Transverse colon (tissue), 4 donors: ENCODE measurements at places on chromosomes 12 and 14.
A peak's percentile ranks its signal among the peaks of the same experiment; 100 is the strongest.

- no peaks in the 10 kb centered on the region for H3K36me3 ChIP-seq
- no peak overlapping the region for H3K27ac ChIP-seq
- H3K4me1 ChIP-seq: no peaks in the 10 kb centered on the region
- no peak overlapping the region for H3K4me3 ChIP-seq
- H3K27me3 ChIP-seq: no peaks in the 10 kb centered on the region
Measured at GRCh38 chr14:38663382-38663781, 407.5 kb upstream of the CLEC14A start.

DNA sequence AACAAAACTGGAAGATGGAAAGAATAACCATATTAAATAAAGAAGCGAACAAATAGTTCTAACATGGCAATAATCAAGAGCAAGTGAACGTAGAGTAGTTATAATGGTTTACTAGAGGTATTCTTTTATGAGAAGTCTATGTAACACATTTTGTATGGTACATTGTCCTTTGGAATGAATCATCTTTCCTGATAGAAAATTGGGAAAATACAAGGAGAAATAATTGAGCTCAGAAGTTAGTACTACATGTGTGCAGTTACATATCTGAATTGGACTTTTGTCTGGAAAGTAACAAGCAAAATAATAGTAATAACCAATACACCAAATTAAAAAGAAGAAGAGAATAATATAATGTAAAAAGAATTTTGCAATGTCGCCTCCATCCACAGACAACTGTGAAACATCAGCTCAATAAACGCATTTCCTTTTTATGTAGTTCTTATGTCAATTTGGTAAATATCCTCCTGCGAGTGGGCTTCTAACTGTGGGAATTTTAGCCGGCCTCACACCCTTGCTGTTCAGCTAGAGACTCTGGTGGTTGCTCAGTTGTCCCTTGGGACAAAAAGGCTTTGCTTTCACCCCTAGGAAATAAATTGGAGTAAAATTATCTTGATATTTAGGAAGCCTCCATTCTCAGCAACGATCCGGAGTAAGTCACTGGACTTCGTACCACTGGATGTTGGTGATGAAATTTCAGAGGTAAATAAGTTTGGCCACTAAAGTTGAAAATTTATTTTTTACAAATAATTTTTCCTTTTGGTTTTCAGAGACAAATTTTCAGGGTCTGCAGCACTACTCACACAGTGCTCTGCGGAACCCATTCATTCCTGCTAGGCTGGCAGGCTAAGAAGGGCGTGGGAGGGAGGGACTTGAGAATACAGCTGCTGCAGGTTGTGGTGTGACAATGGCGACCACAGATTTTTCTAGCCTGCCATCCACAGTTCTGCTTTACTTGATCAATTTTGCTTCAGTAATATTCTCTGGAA lies 1.1 kb upstream of the TUBA1A start:
- DNase-seq: no peak
- no peak overlapping the region for H3K4me3 ChIP-seq
- H3K27ac ChIP-seq: peak overlapping the region; percentile 97
- H3K4me1 ChIP-seq: peaks cover 28% of the 10 kb centered on the region

- no peak overlapping the region for H3K27ac ChIP-seq
- H3K27me3 ChIP-seq: no peaks in the 10 kb centered on the region
- no peaks in the 10 kb centered on the region for H3K4me1 ChIP-seq
- no peaks in the 10 kb centered on the region for H3K36me3 ChIP-seq
Measured at GRCh38 chr12:31035226-31035625, 38.4 kb upstream of the DDX11 start.

- no peak overlapping the region for H3K4me3 ChIP-seq
- H3K27ac ChIP-seq: no peak overlapping the region
- H3K27me3 ChIP-seq: no peaks in the 10 kb centered on the region
Measured at GRCh38 chr14:56002876-56003625, 115.2 kb upstream of the PELI2 start.

- no peaks in the 10 kb centered on the region for H3K36me3 ChIP-seq
- H3K4me3 ChIP-seq: no peak overlapping the region
- H3K27ac ChIP-seq: no peak overlapping the region
- peaks cover 4% of the 10 kb centered on the region for H3K4me1 ChIP-seq
Measured at GRCh38 chr14:51453869-51454268, 197.8 kb upstream of the FRMD6 start.

GRCh38 chr14:44701563-44702263 lies 194.6 kb upstream of the FSCB start:
- no peak overlapping the region for H3K4me3 ChIP-seq
- no peaks in the 10 kb centered on the region for H3K27me3 ChIP-seq
- no peaks in the 10 kb centered on the region for H3K4me1 ChIP-seq
- H3K36me3 ChIP-seq: no peaks in the 10 kb centered on the region
